ENCODE measurements at places on chromosomes 12 and 14. TPM values are rescaled to one million over a fixed set of nuclear protein-coding genes. Genes with fewer than 3 reads are reported as not detected.

ERP27 gene
- total RNA-seq, result 4.1 TPM

TSPAN31 gene
- total RNA-seq, result 30.5 TPM

DNA sequence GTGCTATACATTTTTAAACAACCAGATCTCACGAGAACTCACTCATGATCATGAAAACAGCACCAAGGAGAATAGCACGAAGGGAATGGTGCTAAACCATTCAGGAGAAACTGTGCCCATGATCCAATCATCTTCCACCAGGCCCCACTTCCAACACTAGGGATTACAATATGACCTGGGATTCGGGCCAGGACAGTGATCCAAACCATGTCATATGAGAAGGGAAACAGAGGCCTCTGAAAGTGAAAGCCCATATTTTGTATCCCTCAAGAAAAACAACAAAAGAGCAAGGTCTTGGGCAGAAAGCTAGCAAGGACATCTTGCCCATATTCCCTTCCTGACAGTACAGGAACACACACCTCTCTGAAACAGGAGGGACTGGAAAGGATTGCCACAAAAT lies 163.9 kb upstream of the VASH1 start:
- DNase-seq, result no peak

GRCh38 chr14:89566644-89567415 lies 149.8 kb upstream of the FOXN3 start:
- DNase-seq, result no peak

- DNase-seq, result no peak
These were observed 124.2 kb downstream of the PAWR start for GRCh38 chr12:79566452-79567174.

GRCh38 chr12:57604454-57604991 lies at the start of gene DTX3:
Gene DTX3 (plus strand): TSS chr12:57604824. CDS start chr12:57606518, 1,694 bp downstream.
- no peak for DNase-seq

DNA sequence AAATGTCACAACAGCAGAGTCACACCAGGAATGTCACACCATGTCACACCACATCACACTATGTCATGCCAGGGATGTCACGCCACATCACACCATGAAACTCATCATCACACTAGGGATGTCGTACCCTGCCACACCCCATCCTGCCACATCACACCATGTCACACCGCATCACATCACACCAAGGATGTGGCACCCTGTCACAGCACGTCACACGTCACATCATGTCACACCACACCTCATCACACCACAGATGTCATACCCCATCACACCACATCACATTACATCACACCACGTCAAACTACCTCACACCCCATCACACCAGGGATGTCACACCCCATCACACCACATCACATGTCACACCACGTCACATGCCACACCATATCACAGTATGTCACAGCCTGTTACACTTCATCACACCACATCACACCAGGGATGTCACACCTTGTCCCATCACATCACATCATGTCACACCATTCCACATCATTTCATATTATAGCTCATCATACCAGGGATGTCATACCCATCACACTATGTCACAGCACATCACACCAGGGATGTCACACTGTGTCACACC lies 90.9 kb downstream of the TMEM121 start:
- no peak for DNase-seq

DNA sequence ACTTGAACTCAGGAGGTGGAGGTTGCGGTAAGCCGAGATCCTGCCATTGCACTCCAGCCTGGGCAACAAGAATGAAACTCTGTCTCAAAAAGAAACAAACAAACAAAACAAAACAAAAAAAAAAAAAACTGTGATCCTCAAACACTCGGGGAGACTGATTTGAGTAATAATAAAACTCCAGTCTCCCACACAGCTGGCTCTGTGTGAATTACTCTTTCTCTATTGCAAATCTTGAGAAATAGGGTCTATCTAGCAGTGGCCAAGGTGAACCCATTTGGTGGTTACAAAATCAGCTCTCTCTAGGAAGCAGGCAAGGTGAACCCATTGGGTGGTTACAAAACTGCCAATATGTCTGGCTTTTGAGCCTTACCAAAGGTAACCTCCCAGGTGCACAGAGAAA lies 6.0 kb upstream of the ACOT6 start:
- DNase-seq, result no peak

DNA sequence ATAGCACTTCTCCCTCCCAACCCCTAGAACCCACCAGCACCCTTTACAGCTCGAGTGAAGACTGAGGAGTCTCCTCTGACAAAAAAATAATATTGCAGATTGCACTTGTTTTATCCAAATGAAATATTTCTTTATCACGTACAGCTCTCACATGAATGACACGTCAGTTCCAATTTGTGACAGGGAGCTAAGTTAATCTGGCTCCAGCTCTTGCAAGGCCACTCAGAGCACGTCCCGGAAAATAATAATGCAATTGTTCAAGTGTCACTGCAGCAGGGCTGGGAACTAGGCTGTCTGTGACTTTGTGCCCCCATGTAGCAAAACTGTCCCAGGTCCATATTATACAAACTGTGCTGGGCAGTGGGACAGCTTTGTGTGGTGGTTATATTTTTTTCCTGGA lies 539.6 kb downstream of the VRK1 start:
- DNase-seq, result no peak

- DNase-seq, result peak; percentile 41
These were observed 167.7 kb upstream of the AMIGO2 start for GRCh38 chr12:47247418-47247817.

All from mucosa of descending colon (tissue), 3 donors.